ENCODE measurements at places on chromosomes 13 and 19.

- no peak for DNase-seq
Measured at GRCh38 chr13:44117816-44118215, 238.1 kb downstream of the LACC1 start.

DNA sequence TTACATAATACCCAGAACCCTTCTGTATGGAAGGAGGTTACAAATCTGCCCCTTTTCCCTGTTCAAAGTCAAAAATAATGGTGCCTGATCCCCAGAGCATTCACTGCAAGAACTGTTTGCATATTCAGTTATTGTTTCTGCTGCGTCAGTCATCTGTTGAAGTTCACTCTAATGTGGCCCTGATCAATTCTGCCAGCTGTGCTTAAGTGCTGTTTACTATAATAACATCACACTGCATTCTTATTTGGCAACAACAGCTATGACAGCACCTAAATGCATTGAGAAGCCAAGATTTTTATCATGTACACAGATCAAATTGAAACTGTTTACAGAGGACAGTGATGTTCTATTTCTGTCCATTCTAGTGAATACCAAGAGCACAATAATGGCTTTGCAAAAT is 115.9 kb downstream of the DACH1 start:
- DNase-seq, result peak; percentile 36

DNA sequence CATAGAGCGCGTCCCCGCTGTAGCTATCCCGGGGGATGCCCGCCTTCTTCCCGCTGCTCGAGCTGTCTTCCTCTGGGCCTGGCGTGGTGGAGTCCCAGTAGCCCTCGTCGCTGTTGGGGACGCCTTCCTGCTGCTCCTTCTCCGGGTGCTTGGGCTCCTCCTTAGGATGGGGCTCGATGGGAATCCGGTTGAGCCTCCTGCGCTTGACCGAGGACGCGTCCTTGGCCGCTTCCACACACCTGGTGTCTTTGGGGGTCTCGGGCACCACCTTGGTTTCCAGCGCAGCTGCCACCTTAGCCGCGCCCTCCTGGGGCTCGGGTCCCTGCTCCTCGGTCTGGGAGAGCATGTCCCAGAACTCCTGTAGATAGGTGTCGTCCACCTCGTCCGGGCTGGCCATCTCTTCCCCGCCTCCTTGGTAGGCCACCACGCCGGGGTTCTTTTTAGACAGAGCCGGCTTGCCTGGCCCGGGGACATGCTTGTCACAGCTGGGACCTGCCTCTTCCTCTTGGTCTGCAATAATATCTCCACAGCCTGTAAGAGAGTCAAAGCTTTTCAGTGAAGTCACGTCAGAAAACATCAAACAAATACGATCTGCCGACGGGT is 2.0 kb downstream of the AMER2 start:
- no peak for DNase-seq

DNA sequence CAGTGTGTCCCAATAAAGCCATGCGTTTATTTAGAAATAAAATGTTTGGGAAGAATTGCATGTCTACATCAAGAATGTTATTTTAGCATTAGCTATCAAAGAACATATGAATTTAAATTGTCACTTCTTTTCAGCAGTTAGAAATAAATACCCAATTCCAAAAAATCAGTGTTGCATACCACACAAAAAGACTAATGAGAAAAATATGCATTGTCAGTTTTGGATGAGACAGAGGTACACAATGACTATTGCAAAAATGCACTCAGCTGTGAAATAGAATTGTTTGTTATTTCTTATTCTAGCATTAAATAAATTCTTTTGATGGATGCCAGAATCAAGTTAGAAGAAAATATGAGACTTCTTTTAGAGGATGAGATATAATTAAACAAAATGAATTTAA is 833.9 kb downstream of the SLITRK1 start:
- no peak for DNase-seq

- no peak for DNase-seq
Measured at GRCh38 chr13:113816254-113816929, 47.5 kb downstream of the GAS6 start.

Data from brain (organoid and tissue), 16 donors.